T-helper 22 cell (primary cell): ENCODE measurements at places on chromosomes 5 and 9.

DNA sequence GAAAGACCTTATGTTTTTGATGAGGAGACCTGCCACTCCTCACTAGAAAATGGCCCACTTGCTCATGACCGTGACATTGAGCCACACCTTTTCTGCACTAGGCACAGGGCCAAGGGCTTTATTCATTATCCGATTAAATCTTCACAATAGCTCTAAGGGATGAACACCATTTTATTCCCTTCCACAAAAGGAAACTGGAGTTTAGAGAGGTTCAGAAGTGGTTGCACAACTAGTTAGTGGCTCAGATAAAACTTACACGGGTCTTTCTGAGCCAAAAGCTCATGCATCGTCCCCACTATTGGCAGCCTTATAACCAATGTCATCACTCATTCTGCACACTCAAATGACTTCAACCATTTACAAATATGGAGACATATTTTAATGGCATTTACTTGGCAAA lies 39.4 kb downstream of the SUSD1 start:
- DNase-seq: no peak

DNA sequence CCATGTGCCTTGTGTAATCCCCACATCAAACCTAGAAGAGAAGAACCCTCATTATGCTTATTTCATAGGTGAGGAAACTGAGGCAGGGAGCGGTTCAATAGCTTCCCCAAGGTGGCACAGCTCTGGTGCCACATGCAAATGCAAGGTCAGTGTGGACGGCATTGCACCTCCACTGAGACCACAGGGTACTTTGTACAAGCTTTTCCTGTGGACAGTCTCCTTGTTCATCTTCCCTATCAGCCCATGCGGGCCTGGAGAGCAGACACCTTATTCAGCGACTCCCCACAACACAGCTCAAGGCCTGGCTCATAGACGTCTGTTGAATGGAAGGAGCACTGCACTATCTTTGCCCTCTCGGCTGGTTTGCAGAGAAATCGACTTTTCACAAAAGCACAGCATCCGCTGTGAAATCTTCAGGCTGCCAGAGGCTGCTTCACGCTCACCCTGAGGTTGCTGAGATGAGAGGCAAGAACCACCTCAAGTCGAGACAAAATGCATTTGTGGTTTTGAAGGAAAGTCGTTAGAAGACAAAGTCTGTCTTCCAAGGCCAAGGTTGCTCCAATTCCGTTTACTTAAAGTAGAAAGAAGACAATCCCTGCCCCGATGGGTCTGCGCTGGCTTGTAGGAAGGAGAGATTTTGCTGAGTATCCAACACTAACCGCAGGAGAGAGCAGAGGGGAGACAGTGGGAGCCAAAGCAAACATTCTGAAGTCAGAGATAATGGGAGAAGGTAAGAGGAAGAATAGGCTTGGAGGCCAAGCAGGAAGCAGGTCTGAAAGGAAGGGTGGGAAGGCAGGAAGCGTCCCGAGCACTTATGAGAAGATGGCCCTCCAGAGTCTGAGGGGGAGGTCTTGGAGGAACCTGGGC lies 34.2 kb upstream of the STRBP start:
- DNase-seq: no peak

- DNase-seq: no peak
These were observed 11.8 kb downstream of the HNRNPAB start for GRCh38 chr5:178216088-178216534.

DNA sequence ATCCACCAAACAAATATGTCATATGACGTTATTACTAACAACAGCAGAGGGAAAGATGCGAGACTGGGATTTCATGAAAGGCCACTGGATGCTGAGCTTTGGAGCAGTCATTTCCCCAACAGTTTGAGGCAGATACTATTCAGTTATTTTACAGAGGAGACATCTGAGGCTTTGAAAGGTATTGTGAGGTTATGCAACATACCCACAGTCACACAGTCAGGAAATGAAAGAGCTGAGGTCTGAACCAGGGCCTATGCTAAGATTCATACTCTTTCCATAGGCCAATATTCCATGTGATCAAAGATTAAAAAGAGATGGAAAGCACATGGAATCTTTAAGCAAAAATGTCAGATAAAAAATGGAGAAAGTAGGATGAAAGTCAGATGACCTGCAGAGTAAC lies 63.0 kb downstream of the LPAR1 start:
- DNase-seq: no peak

GRCh38 chr5:174919351-174919750 lies 195.0 kb downstream of the MSX2 start:
- no peak for DNase-seq

DNA sequence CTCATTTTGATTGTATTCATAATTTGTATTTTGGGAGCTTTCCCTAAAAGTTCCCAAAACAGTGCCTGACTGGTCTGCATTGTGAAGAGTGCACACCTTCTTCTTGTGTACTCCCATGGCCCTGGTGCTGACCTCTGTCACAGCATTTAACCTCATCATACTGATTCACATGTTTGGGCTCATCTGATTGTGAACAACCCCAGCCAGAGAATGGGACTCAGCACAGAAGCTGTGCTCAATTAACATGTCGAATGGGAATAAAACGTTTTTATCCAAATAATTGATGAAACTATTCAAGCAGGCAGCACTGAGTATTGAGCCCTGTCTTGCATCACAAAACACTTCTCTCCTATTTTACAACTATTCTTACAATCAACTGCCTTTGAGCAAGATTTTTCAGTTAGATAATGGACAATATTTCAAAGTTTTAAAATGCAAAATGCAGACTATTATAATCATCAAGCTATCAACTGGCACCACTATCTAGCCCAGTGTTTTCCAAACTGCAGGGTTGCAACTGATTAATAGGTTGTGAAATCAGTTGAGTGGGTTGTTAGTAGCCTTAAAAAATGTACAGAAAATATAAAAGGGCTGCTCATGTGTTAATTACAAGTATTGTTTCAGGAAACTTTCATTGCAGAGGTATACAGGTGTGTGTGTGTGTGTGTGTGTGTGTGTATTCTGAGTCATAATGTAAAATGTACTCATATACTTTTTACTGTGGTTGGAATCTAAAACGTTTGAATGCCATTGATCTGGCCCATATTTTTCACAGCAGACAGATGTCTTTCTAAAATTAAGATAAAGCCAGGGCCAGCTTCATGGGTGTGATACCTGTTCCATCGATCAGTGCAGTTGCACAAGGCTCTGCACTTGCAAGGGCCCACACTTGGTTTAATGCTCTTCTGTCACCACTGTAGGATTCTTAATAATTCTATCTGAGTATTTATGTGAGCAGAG lies 190.5 kb downstream of the PIK3R1 start:
- no peak for DNase-seq

DNA sequence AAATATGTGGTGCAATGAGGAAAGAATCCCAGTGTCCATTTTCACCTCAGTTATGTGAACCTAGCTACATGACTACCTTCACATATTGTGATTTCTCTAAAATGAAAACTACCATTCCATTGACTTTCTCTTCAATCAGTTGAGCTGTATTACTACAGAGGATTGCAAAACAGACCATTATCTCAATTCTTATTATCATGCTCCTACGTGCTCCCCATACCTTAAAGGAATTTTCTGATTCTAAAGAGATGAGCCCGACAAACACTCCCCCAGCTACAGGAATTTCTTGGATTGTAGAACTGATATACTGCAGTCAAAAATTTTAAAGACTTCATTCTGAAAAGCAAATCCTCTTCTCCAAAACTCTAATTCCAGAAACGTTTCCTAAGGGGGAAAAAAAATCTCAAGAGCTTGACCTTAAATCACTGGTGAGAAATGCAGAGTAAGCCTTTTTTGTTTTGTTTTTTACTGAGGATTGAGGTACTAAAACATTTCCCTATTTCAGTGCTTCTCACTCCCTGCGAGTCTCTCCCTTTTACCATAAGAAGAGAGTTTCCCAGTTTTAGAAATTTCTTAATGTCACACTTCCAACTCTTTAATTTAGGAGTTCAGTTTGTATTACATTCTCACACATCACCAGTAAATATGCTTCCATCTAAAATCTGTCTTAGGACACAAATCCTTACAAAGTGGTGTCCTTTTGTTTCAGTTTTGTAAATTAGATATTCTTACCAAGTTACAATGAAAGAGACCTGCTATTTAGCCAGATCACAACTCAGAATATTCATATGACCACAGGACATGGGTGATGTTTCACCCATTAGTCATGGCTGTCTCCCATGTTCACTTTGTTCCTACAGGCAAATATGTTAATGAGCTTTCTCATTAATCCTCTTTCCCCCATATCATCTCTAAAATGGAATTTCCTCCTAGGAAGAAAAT lies 203.8 kb downstream of the TSSK1B start:
- no peak for DNase-seq

DNA sequence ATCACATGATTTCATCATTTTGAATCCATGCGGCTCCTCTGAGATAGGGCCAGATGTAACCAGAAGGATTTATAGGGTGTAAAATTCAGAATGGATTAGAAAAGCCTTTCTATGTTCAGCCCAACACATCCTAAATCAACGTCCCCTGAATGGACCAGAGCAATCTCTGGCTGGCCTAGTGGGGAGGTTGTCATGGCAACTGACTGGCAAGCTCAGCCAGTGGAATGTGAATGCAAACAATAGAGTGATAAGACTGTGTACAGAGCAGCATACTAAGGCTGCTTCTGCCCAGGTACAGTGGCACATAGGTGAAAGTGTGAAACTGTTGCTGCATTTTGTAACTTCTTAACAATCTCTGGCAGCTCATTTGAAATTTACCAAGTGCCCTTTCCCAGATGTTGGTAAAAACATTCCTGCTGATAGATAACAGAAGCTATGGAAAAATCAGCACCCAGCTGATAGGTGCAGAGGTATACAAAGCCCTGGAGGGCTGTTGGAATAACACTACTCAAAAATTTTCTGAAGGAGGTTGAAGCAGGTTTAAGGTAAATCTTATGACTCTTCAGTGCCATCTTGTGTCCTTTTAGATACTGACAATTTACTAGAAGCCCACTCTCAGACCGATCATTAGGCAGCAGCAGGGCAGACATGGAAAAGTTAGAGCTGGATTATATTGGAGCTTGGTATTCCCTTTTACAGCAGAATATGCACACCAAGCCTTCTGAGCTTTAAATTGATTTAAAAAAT lies 267.2 kb downstream of the RAB3C start:
- no peak for DNase-seq

DNA sequence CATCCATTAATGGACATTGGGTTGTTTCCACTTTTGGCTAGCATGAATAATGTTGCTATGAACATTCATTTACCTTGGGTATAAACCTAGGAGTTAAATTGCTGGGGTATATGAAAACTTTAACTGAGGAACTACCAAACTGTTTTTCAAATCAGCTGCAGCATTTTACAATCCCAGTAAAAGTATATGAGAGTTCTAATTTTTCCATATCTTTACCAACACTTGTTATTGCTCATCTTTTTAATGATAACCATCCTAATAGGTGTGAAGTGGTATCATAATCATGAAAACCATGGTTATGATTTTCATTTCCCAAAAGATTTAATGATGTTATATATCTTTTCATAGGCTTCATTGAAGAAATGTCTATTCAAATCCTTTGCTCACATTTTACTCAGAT lies 15.5 kb upstream of the FBXO38 start:
- no peak for DNase-seq

DNA sequence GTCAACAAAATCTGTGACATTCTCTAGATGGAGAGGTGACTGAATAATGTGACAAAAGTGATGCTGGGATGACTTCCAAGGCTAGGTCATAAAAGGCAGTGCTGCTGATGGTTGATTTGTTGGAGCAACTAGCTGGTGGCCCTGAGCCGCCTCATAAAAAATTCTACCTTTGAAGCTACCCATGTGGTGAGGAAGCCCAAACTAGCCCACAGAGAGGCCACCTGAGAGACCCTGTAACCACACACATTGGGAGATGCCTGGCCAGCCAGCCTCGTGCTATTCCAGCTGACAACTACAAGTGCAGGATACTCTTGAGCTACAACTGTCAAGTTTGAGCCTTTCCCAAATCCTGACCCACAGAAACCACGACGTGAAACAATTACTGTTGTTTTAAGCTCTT lies 22.7 kb downstream of the CLTA start:
- no peak for DNase-seq

DNA sequence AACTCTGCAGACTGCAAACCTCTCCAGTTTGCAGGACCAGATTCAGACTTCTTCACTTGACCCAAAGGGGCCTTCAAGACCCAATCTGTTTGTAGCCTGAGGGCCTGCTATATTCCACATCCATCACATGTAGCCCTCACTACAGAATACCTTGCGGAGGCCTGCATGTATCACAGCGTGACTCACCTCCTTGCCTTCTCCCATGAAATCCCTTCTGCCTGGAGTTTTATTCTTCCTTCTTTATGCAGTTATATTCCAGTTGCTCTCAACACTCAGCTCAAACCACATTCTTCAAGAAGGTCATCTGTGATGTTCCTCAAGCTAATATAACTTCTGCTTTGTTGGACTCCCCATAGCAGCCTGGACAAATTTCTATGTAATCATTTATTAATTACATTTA lies 198.5 kb upstream of the PTGER4 start:
- DNase-seq: no peak

- no peak for DNase-seq
These were observed 69.0 kb upstream of the DAPK1 start for GRCh38 chr9:87428659-87429058.

DNA sequence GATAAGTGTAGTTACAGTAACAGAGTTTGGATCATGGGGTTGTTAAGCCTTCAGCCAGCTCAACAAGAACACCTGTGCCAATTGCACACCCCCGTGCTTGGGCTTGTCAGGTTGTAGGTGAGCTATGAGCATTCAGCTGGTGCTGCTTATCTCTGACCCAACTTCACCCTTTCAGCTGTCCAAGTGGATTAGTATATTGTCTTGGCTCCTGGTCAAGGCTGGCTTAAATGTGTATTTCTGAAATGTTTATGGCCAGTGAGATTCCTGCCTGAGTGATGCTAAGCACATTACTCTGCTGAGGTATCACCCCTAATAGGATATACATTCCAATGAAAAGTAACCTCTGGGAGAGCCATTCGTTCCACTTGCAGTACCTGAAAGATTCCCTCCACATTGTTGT lies 44.2 kb upstream of the LMNB1 start:
- DNase-seq: no peak

DNA sequence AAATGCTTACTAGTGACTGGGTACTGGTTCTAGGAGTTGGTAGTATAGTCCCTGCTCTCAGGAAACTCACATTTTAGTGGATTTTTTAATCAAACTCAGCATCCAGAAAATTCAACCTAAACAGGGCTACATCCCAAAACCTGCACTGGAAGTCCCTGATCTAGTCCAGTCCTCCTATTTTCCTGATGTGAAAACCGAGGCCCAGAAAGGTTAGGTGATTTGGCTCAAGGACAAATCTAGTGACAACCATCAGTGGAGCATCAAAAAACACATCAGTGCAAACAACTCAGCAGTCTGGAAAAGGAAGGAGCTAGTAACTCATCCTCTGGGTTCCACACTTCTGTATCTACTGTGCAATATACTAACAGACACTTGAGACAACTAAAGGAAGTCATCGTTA lies 38.2 kb downstream of the SERINC5 start:
- DNase-seq: no peak

- DNase-seq: no peak
These were observed 108.5 kb downstream of the C9orf152 start for GRCh38 chr9:110099236-110100095.

GRCh38 chr9:2616692-2617377 lies 4.8 kb upstream of the VLDLR start:
- no peak for DNase-seq
